Activated CD4-positive, alpha-beta T cell treated with anti-CD3 and anti-CD28 coated beads, Interleukin-2, amount 50 U/mL, for 48 hours (primary cell): ENCODE measurements at places on chromosomes 2 and 18.

DNA sequence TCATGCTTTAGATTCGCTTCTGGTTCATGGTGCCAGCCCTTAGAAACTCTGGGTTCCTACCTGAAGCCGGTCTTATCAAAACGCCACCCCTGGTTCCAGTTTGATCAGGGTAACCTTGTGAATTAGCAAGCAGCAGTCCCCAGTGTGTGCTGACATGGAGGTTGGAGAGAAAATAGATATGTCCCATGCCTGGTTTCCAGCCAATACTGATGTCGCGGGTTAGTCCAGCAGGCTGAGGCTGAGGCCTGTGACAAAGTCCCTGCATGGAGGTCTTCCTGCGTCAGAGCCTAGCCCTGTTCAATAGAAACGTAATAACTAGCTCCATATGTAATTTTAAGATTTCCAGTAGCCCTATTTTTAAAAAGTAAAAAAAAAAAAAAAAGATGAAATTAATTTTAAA is 28.2 kb downstream of the LPIN1 start:
- no peak for DNase-seq

DNA sequence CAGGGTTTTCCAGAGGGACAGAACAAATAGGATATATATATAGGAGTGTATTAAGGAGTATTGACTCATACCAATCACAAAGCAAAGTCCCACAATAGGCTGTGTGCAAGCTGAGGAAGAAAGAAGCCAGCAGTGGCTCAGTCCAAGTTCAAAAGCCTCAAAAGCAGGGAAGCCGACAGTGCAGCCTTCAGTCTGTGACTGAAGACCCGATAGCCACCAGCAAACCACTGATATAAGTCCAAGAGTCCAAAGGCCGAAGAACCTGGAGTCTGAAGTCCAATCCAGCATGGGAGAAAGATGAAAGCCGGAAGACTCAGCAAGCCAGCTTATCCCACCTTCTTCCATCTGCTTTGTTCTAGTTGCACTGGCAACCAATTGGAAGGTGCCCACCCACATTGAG is 39.0 kb upstream of the GPD2 start:
- DNase-seq: no peak

- no peak for DNase-seq
These were observed 198.9 kb upstream of the RND3 start for GRCh38 chr2:150686391-150686790.

DNA sequence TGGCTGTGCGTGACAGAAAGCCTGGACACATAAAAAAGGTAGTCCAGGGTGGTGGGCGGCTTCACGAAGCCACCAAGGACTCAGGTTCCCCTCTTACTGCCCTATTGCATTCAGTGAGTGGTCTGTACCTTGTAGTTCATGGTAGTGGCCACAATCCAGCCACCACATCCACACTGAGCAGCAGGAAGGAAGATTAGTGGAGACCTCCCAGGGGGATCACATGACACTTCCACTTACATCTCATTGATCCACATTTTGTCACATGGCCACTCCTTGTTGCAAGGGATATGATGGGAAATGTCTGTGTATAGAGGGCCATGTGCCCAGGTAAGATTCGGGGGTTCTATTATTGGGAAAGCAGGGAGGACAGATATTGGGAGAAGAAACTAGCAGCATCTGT is 13.7 kb downstream of the IL1R2 start:
- DNase-seq: no peak

- DNase-seq: no peak
These were observed 223.2 kb downstream of the ALK start for GRCh38 chr2:29698216-29698615.

- no peak for DNase-seq
These were observed 61.3 kb upstream of the PGAP1 start for GRCh38 chr2:196987649-196988364.

- DNase-seq: no peak
These were observed 33.2 kb upstream of the GRHL1 start for GRCh38 chr2:9918275-9918674.

GRCh38 chr2:121707920-121708361 is 28.7 kb downstream of the NIFK start:
- DNase-seq: no peak

DNA sequence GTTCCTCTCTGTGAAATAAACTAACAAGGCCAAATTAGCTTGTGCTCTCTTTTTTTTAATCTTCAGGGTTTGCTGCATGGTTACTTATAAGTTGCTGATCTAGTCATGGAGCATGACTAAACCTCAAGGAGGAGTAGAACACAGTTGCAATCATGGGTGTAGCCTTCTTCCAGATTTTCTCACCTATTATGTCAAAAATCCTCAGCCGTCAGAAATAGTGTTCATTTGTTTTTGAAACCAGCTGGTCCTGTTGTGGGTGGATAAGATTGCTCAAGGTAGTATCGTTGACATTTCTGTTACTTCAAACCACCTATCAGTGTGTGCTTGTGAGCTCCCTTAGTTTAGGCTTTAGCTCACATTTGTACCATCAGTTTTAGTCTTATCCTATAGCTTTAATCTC is 11.2 kb downstream of the RELCH start:
- no peak for DNase-seq
